NCI-H1417 treated with DMSO at 0.1 percent for 48 hours (cell line): ENCODE measurements at places on chromosomes 5 and 9.

DNA sequence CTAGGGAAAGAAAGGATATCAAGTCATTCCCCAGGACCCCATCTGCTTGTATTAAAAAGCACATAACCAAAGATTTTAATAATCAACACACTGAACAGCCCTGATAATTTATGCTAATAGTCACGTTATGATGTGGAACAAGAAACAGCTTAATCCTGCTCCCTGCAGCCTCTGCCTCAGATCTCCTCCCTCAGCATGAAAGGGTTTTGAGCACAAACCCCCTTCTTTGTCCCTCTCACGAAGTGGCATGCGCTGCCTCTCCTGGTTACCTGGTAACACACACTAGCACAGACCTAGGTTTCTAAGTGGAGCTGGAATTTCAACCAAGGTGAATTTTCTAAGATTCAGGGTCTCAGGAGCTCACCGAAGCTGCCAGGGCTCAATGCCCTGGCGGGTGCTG, 5.1 kb downstream of the IGFBPL1 start:
- no peak for DNase-seq

DNA sequence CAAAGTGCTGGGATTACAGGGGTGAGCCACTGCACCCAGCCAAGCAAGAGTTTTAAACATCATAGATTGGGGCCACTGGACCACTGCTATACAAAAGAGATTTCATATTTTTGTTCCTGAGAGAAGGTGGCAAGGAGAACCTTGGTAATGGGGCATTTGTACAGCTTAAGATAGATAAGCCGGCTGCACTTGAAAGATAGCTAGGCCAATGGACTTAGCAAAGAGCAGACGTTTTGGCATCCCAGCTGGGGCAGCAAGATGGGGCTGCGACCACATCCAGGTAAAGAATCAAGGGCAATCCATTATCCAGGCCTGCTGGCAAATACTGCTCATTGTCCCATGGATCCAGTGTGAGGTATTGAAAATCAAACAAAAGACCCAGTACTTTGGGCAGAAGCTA, 3.9 kb upstream of the ISCA1 start:
- DNase-seq, result no peak

DNA sequence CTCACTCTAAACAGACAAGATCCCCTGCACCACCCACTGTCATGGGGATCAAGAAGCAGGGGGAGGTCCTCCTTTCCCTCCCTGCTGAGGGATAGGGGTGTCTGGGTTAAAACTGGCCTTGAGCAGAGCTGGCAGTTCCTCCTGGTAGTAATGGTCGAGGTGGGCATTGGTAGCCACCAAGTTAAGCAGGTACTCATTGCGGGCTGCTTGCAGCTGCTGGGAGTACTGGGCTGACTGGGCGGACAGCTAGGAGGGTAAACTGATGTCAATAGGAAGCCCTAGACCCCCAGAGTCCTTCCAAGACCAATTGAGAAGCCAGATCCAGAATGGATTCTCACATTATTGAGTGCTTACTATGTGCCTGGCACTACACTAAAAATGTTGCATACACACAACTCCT, 3.4 kb downstream of the FCHSD1 start:
- no peak for DNase-seq

DNA sequence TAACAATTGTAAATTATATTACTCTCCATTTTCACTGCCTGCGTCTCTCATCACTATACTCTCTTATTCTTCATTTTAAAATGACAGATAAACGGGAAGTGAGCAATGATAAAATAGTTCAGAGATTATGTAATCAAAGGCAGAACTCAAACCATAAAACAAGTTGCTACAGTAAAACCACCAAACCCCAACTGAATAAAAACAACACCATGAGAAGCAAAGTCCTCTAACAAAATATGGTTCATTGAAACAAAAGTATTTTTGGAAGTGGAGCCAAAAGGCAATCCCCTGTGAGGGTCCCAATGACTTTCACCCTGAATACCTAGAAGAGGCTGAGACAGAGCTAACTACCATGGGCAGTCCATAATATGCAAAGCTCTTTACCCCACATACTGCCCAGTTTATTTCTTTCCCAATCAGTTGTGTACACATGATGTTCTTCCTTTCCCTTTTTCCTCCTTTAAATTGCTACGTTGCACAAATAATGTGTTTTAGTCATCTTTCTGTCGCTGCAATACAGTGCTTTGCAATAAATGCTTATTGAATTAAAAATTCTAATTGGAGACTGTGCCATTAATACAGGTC, 64.0 kb upstream of the PTGER4 start:
- no peak for DNase-seq

GRCh38 chr9:72315510-72316311, 49.3 kb downstream of the ZFAND5 start:
- no peak for DNase-seq

GRCh38 chr5:64318175-64318574, 152.5 kb downstream of the RNF180 start:
- DNase-seq, result no peak

- DNase-seq, result no peak
Measured at GRCh38 chr5:95332158-95332557, 47.3 kb upstream of the MCTP1 start.

- no peak for DNase-seq
Measured at GRCh38 chr5:143011585-143011984, 241.4 kb downstream of the ARHGAP26 start.

DNA sequence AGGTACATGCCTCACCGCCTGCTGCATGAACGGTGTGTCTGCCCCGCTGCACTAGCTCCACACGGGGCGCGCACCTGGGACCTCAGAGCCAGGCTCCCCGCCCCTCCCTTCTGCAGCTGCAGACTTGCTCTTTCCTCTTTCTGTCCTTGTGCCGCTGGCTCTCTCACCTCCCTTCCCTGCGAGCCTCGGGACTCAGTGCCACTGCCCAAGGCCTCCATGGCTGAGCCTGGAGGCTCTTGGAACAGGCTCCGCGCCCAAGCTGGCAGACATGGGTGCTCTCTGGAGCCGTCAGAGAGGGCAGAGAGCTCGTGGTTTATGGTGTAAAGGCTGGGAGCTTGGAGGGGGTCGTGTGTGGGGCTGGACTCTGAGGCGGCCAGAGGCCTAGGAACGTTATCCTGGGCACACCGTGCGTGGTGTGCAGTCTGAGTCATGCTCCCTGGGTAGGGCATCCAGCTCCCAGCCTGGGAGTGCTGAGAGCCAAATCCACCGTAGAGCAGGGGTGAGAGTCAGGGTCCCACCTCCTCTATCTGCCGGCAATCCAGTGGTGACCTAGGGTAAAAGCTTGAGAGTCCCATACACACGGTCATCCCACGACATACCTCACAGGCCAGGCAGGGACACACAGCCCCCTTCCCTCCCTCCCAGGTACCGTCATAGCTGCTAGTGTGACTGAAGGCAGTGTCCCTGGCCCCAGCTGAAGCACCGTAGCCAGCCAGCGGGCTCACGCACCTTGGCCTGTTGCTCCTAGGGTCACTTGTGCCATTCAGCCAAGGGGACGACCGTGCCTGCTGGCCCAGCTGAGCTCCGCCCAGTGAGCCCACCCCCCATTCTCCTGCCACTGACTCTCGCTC, 22.4 kb downstream of the GOLGA2 start:
- no peak for DNase-seq

- no peak for DNase-seq
Measured at GRCh38 chr5:57745700-57746651, 263.4 kb upstream of the ACTBL2 start.

- DNase-seq, result no peak
Measured at GRCh38 chr5:20972419-20972925, 984.5 kb upstream of the CDH18 start.

GRCh38 chr5:36209664-36210063, 32.1 kb downstream of the NADK2 start:
- DNase-seq, result no peak

DNA sequence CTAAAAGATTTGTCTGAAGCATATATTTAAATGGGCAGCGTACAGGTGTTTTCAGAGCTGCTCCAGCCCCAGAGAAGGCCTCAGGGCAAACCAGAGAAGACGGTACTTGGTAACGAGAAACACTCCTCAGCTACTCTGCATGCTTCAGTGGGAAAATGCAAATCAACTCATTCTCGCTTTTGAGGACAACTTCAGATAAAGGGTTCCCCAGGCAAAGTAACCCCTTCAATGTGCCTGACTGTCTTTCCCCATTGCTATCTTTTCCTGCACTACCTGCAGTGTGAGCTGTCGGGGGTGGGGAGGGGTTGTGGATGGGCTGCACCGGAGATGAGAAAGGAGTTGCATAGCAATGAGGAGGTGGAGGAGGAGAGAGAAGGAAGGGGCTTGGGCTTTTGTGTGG, 339.7 kb upstream of the CLINT1 start:
- no peak for DNase-seq

DNA sequence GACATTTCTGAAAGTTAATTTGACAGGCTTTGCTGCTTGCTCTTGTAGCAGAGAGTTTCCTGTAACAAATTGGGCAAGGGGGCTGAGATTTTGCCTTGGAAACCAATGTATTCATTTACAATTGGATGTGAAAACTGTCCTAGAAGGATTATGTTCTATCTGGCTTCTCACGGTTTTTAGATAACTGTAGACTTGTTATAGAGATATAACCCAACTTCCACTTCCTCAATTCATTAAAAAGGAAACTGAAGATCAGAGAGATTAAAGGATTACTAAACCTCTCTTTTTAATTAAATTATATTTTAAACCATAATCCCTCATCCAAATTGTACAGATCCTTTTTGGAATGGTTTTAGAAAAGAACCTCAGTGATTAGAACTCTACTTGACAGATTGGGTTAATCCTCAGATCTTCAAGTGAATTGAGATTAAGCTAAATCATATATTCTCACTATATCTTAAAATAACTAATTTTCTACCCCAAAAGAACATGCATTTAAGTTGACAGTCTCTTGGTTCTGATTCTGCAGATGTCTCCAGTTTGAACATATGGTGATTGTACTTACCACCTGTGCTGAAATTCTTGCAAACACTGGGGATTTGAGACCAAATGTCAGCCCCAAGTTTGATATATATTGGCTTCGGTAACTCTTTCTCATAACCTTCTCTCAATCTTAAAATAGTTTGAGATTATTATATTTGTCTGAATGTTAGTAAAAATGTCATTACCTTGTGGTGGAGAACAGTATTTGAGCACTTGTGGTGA, 130.1 kb upstream of the C9orf72 start:
- DNase-seq, result no peak

DNA sequence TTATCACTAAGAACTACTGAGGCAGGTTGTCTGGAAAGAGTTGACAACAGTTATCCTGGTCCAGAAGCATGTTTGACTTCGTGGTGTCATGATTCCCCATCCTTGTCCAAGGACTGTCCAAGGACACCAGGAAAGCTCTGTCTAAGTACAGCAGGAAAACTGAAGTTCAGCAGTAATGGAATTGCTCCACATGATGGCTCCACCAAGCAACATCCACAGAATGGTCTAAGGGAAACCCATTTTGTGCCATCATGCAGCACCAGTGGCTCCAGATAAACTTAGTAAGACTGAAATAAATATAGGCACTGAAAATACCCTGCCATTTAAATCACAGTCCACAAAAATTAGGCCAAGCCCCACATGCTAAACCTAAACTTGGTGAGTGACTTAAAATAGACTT, 192.8 kb downstream of the CDH18 start:
- DNase-seq, result no peak

DNA sequence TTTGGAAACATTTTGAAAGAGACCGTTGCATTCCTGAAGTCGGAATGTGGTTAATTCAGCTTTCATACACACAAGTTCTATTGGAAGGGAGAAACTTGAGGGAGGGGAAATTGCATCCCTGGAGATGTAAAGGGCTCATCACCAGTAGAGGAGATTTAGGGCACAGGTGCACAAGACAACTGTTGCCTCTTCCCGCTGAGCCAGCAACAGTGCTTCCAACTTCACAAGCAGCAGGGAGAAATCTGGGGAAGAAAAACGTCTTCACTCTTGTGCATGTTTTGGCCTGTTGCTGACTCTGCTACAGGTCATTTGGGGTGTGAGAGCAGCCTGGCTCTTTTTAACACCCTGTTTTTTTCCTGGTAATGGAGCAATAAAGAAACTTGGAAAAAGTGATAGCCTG, 277.9 kb downstream of the GAS1 start:
- no peak for DNase-seq

DNA sequence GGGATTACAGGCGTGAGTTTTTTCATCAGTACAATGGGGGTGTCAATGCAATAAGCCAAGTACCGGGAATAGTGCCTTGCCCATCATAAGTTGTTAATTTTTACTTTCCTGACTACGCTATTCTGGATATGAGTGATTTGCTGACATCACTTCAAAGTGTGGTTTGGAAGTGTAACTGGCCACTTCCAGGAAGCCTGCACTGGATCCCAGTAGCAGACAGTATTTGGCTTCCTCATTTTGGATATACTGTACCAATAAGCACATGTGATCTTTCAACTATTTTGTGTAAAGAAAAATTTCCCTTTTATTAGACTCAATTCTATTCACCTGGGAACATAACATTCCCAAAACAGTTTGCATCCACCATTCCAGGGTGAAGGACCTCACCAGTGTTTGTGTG, 417.7 kb upstream of the KLF4 start:
- DNase-seq, result no peak

DNA sequence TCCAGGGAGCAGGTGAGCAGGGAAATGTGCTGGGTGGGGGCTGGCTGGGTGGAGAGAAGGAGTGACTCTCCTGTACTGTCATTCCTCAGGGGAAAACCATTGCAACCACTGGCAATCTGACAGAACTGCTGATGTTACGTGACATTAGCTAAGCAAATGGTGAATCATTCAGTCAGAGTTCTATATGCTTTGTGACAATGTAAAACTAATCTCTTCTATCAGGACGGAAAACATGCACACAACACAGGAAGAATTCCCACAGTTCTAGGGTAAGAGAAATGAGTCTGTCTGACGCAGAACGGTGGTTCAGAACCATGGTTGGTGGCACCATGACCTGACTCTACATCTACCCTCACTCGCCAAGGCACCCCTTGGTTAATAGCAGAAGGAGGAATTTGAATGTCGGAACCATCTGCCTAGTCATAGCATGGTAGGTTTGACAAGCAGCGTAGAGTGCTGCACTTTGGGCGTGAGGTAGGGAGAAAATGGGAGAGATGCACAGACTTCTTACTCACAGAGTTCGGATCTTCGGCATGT, 243.6 kb upstream of the PANK3 start:
- no peak for DNase-seq

- DNase-seq, result no peak
Measured at GRCh38 chr5:86862093-86862492, 244.4 kb downstream of the COX7C start.

DNA sequence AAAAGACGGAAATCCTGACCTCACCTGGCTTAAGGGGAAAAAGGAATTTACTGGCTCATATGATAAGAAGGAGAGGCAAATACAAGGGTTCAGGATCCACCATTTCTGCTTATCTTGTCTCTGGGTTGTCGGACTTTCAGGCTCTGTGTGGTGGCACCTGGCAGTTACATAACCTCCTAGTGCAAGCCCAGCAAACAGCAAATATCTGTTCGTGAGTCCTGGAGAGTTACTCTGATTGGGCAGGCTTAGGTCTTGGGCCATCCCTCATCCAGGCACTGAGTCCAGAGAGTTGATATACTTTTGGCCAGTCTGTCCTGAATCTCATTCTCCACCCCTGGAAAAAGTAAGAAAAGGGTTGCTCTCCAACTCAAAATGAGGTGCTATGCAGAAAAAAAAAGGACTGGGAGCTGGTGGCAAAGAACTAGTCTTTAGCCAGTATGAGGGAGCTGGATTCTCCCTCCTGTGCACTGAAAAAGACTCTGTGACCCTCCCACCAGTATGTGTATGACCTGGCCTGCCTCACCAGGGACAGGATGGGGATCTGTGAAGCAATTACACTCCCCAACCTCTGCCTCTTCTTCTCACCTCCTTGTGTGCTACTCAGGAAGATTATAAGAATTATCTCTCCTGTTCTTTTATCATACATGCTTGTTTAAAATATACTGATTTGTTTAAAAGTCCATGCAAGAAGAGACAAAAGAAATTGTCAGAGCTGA, 282.9 kb downstream of the ARHGAP26 start:
- no peak for DNase-seq

- no peak for DNase-seq
Measured at GRCh38 chr9:131668439-131669268, 71.2 kb downstream of the RAPGEF1 start.
